Muscle of back (tissue), 13 donors: ENCODE measurements at places on chromosomes 16 and 17.

GRCh38 chr17:50559674-50560184, 786 bp upstream of the CACNA1G start:
- no peak for DNase-seq

DNA sequence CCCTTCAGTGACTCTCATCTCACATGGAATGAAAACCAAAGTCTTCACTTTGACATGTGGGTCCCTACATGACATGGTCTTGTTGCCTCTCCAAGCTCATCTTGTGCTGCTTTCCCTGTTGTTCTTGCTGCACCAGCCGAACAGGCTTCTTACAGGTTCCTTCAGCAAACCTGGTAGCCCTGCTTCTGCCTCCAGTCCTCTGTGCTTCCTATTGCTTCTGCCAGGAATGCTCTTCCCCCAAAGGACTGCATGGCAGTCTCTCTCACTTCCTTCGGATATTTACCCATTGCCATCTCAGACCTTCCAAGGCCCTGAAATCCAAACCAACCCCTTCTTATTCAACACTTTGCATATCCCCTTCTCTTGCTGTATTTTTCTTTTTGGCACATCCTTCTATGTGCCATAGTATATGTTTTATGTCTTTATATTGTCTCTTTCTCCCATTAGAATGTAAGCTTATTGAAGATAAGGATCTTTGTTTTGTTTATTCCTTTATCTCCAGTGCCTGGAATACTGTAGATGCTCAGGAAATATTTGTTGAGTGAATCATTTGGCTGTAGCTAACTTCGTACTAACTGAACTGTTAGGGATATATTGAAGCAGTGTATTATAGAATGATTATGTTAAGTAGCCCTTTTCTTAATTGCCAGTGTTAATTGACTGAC, 57.9 kb upstream of the SLC12A3 start:
- no peak for DNase-seq

DNA sequence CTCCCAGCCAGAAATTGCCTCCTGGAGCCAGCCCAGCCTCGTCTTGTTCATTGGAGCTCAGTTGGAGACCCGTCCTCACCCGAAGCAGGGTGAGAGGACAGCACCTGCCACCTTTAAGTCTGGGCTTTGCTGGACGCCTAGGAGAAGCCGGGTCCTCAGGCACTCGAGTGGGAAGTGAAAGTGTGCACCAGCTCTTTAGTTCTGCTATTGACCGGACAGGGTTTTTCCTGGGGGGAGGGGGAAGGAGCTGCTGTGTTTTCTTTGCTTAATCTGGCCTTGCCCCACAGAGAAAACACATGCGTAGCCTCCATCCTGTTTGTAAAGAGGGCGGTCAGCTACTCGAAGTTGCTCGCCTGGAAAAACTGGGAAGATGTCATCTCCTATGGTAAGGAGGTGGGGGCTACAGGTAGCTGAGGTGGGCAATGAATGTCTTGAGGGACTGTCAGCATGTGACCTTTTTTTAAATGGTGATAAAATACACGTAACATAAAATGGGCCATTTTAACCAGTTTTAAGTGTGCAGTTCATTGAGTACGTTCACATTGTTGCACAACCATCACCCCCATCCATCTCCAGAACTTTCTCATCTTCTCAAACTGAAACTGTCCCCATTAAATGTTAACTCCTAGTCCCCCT, 34.4 kb downstream of the CMIP start:
- no peak for DNase-seq

DNA sequence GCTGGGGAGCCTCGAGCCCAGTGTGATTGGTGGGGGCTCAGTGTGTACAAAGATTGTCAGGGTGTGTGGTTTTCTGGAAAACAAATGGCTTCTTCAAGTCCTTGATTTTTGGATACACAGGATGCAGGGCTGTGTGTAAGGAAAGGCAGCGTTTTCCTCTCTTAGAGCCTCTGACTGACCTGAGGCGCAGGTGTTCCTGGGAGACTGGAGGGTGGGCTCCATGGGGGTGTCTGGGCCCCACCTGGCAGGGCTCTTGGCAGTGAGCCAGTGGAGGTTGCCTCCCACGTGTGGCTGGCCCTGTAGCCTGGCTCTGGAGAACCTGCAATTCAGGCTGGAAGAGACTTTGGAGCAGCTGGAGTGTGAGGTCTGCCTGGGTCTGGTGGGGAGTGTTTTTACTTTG, 5.0 kb downstream of the FOXK2 start:
- DNase-seq = no peak

DNA sequence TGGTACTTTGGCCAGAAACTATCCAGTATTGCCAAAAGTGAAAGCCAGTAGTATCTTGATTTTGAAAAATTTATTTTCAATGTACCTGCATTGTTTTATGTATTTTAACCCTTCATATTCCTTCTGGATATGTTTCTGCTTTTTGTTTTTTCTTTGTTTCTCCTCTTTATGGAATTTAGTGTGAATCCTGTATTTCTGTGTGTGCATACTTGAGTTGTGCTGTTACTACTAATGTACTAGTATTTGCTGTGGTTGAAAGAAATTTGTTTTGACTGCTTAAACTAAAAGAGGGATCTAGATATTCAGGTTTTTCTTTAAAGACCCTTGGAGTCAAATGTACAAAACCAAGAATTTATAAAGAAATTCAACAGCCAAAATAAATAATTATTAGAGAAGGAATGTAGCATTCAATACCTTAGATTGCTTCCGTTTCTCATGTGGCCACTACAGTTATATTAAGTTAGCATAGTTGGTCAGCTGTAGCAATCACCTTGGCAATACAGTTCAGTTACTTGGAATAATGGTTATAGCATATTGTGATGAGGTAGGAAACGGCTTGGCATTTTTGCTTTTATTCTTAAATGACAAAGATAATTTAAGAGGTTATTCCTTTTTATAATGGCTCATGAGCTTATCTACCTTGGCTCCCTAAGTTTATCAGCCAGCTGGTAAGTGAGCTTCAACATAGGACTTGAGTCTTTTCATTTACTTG, 4.9 kb downstream of the PHKB start:
- DNase-seq = no peak

- no peak for DNase-seq
These were observed 4.7 kb downstream of the ZACN start for GRCh38 chr17:76083536-76084182.

DNA sequence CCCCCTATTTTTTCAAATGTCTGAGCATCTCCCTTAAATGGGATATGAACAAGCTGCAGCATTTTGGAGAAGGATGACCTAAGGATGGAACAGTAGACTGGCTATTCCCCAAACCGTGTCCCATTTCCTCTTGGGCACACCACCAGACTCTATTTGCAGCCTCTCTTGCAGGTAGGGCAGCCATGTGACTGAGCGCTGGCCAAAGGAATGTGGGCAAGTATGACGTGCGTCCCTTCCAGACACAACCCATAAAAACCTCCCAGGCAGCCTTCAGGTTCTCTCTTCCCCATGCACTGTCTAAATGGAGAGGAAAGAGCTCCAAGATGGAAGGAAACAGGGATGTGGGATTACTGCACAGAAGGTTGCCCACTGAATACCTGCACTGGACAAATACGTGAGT, 149.7 kb downstream of the CCT6B start:
- no peak for DNase-seq

GRCh38 chr16:87420026-87421002, 28.2 kb downstream of the MAP1LC3B start:
- DNase-seq = peak; percentile 34

- peak; percentile 74 for DNase-seq
These were observed 419.0 kb upstream of the CDH11 start for GRCh38 chr16:65540901-65541300.

DNA sequence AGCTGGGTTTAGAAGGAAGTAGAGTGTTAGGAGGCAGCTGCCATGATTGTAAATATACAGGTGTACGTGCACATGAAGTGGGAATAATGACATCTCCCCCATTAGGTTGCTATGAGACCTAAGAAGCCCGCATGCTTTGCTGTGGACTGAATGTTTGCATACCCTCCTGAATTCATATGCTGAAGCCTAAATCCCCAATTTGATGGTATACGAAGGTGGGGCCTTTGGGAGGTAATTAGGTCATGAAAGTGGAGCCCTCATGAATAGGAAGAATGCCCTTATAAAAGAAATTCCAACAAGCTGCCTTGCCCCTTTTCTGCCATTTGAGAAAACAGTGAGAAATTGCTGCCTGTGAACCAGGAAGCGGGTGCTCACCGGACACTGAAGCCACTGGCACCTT, 44.0 kb downstream of the CCDC182 start:
- DNase-seq = no peak

DNA sequence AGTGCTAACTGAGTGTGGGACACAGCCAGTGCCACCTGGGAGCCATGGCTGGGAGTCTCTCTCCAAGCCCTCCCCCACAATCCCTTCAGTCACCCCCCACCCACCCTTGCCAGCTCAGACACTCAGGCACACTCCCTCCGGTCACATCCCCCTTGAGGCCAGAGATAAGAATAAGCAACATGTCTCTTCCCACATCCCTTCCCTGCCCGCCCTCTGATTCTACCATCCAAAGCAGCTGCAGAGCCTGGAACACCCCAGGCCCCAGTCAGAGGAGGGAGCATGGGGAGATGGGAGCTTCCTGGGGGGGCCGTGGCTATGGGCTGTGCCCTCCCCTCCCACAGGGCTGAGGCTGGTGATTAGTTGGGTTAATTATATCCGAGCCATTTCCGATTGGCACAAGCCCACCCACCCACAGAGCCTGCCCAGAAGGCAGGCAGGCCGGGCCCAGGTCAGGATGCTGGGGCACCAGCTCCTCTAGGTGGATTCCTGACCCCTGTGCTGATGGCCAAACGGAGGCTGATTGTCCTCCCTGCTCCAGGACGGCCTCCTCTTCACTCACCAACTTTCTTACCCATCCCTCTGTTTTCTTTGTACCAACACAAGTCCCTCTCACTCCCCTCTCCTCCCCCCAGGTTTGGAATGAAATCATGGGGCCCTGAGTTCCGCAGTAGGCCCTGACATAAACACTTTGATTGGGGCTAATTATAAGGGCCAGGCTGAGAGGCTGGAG, 28.6 kb upstream of the MEIOC start:
- no peak for DNase-seq

- DNase-seq = no peak
These were observed 116.6 kb downstream of the MRTFB start for GRCh38 chr16:14187517-14188338.

DNA sequence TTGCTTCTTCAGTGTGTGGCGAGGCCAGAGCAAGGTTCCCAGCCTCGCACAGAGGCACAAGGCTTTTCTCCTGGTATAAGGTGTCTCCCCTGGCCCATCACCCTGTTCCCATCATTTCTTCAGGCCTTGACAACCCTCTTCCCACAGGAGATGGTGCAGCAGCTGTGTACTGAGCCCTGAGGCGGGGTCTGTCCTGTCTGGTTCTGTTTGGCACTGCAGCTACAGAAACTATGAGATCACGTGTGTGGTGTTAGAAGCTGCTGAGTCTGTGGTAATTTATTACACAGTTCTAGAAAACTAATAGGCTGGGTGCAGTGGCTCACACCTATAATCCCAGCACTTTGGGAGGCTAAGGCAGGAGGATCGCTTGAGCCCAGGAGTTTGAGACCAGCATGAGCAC, 7.2 kb downstream of the PLA2G15 start:
- no peak for DNase-seq

GRCh38 chr16:50515218-50515617, 33.0 kb upstream of the NKD1 start:
- DNase-seq = no peak

DNA sequence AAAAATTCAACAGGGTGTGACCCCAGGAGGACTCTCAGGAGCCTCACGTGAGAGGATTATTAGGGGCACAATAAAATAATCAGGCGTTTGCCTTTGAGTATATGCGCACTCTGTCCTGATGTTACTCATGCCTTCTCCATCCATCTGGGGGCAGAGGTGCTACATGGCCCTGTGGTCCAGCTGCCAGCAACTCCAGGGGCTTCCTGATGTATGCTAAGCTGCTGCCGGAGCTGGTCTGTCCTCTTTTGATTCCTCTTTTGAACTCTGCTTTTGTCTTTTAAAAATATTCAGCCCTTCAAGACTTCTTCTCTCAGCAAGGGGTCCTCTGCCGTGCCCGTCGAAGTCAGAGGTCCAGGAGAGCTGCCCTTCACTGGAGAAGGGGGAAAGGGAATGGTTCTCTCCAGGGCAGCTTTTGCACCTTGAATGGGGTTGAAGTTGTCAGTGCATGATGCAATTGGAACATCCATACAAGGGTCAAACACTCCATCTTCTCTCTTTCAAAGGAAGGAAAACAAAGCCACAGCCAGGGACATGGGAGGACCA, 431.4 kb downstream of the SHISA9 start:
- no peak for DNase-seq

DNA sequence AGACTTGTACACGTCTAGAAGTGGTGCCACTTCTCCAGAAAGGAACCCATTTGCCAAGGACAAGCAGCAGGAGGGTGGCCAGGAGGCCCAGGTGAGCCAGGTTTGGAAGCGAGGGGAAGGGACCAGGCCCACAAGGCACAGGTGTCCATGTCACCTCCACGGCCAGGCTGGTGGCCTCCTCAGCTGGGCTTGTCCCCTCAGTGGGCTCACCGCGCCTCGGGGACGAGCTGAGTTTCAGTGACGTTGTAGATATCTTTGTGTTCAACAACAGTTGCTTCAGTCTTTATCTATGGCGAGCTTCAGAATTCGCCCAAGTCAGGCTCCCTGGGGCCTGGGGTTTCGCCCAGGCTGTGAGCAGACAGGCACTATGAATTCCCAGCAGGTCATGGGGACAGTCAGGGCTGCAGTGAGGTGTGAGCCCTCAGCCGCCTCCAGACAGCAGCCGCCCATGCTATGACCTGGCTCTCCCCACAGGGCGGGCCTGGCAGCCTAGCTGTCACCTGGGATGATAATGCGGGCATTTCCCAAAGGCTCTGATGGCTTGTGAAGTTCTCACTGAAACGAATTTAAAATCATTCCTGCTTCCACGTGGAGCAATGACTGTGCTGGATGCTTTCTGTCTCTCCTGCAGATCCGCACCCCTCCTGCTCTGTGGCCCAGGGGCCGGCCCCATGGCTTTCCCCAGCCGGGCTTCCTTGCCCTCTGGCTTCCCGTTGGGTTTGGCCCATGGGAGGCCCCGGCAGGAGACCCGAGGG, 89.5 kb downstream of the MRC2 start:
- DNase-seq = no peak

DNA sequence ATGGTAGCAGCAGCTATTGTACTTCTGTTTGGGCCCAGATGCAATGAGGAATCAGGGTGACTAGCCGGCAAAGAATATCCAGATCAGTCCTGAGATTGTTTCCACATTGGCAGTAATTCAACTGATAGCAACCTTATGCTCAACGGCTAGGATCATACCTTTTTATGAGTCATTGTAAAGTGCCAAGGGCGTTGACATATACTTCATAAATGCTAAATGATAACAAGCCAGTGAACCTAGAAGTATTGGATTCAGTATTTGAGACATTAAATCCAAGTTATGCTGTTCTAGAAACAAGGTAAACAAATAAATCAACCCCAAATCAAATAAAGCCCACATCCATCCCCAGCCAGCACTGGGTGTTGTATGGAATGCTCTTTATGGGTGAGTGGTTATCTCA, 207.1 kb upstream of the ZFHX3 start:
- no peak for DNase-seq

GRCh38 chr17:20281860-20282259, 185.5 kb downstream of the LGALS9B start:
- no peak for DNase-seq

DNA sequence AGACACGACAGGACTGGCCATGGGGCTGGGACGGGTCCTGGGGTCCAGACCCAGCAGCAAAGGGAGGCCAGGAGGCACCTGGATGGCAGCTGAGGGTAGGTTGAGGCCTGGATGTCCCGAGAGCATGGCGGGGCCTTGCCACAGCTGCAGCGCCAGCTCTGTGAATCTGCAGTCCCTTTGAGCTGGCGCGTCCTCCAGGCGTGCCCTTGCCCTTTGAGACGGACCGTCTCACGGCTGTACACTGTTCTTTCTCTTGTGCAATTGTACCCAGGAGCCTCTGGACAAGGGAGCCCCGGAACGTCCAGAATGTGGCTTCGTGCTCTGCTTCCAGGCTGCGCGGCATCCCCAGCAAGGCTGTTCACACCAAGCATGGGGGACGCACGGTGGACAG, 69.5 kb upstream of the CIBAR2 start:
- no peak for DNase-seq
